Mesendoderm (in vitro differentiated cells): ENCODE measurements at places on chromosomes 2 and 18.
A peak's percentile ranks its signal among the peaks of the same experiment; 100 is the strongest.

- no peaks in the 10 kb centered on the region for H3K4me1 ChIP-seq
- H3K27ac ChIP-seq: peak overlapping the region; percentile 48
- H3K36me3 ChIP-seq: no peaks in the 10 kb centered on the region
- no peaks in the 10 kb centered on the region for H3K27me3 ChIP-seq
Measured at GRCh38 chr2:156466739-156467405, 30.7 kb downstream of the GPD2 start.

DNA sequence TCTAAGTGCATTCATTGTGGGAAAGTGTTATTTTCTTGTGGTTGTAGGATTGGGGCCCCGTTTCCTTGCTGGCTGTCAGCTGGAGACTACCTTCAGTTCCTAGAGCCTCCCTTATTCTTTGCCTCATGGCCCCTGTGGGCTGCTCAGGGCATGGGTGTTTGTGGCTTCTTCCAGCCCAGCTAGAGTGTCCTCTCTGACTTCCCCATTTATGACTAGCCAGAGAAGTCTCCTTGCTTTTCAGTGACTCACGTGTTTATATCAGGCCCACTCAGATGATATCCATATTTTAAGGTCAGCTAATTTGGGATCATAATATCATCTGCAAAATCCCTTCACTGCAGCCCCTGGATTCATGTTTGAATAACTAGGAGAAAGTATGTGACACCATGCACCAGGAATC, 62.8 kb downstream of the DTNA start:
- no peak overlapping the region for H3K4me3 ChIP-seq
- H3K27me3 ChIP-seq: no peaks in the 10 kb centered on the region
- H3K36me3 ChIP-seq: no peaks in the 10 kb centered on the region
- no peaks in the 10 kb centered on the region for H3K4me1 ChIP-seq
- H3K27ac ChIP-seq: no peak overlapping the region

DNA sequence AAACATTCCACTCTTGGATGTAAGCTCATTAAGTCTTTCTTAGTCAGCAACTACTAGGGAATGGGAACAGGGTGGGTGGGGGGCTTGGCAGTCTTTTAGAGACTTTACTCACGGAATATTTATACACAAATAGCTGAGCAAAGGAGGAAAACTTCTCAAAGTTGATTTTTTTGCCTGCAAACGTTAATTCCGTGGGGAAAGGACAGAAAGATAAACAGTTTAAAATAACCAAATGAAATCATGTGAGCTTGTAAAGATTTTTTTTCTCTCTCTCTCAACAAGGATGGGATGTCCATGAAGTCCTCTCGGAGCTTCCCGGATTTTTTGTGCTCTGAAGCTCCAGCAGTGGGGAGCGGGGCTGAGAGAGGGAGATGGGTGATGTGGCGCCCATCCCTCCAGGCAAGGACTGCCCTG, 32.2 kb upstream of the MAT2A start:
- no peaks in the 10 kb centered on the region for H3K27me3 ChIP-seq
- H3K4me3 ChIP-seq: no peak overlapping the region
- H3K4me1 ChIP-seq: no peaks in the 10 kb centered on the region
- H3K36me3 ChIP-seq: no peaks in the 10 kb centered on the region
- no peak for DNase-seq

DNA sequence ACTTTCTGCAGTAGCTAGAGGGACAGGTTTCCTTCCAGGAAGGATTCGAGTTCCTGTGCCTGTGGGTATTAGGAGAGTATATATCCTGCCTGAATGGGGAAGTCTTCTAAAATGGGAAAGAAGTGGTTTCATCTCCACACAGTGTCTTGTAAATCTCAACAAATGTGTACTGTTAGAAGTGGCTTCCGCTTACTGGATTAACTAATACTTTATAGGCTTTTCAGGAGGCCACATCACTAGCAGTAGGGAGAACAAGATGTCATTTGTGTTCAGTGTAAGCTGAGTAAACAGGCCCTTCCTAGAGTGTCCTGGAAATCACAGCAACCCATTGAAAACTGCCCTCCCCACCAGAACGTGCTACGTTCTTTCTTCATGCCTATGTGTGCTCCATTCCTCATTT, 12.5 kb upstream of the POLR1B start:
- H3K27me3 ChIP-seq: no peaks in the 10 kb centered on the region
- DNase-seq: peak; percentile 4
- H3K4me1 ChIP-seq: no peaks in the 10 kb centered on the region
- peaks cover 8% of the 10 kb centered on the region for H3K36me3 ChIP-seq

GRCh38 chr18:38552732-38553321, 987.2 kb upstream of the CELF4 start:
- H3K27me3 ChIP-seq: no peaks in the 10 kb centered on the region
- H3K27ac ChIP-seq: no peak overlapping the region
- DNase-seq: peak; percentile 6
- no peaks in the 10 kb centered on the region for H3K36me3 ChIP-seq
- H3K4me3 ChIP-seq: no peak overlapping the region

- H3K27ac ChIP-seq: no peak overlapping the region
- DNase-seq: no peak
- no peak overlapping the region for H3K4me3 ChIP-seq
Measured at GRCh38 chr2:114006460-114006859, 116.6 kb downstream of the ACTR3 start.

DNA sequence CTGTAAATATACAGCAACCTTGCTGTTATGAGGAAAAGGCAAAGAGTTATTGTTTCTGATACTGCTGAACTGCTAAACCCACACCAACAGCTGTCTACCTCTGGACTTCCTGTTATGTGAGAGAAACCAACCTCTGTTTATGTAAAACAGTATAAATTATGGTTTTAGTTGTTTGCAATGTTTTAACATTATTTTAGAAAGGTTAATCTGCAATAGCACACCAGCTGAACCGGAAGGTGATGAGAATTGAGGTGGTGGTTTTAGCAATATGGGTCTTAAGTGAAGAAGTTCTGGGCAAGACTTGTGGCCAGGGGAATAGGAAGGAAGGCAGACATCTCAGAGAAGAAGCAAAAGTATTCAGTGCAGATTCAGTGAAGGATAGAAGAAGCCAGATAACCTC, 237.8 kb downstream of the PLCL1 start:
- no peaks in the 10 kb centered on the region for H3K27me3 ChIP-seq
- H3K27ac ChIP-seq: no peak overlapping the region
- no peaks in the 10 kb centered on the region for H3K36me3 ChIP-seq
- no peak overlapping the region for H3K4me3 ChIP-seq
- DNase-seq: no peak

GRCh38 chr2:145161656-145162055, 641.7 kb upstream of the ZEB2 start:
- H3K27me3 ChIP-seq: no peaks in the 10 kb centered on the region
- no peak for DNase-seq
- no peak overlapping the region for H3K27ac ChIP-seq
- H3K4me3 ChIP-seq: no peak overlapping the region
- H3K36me3 ChIP-seq: no peaks in the 10 kb centered on the region

- H3K4me1 ChIP-seq: no peaks in the 10 kb centered on the region
- no peaks in the 10 kb centered on the region for H3K27me3 ChIP-seq
- no peaks in the 10 kb centered on the region for H3K36me3 ChIP-seq
- H3K4me3 ChIP-seq: no peak overlapping the region
Measured at GRCh38 chr18:22428672-22429071, 11.0 kb upstream of the CTAGE1 start.

- H3K4me1 ChIP-seq: no peaks in the 10 kb centered on the region
- H3K27ac ChIP-seq: no peak overlapping the region
- DNase-seq: no peak
- no peaks in the 10 kb centered on the region for H3K36me3 ChIP-seq
Measured at GRCh38 chr2:22867973-22868372, 517.0 kb upstream of the KLHL29 start.

- H3K4me1 ChIP-seq: no peaks in the 10 kb centered on the region
- H3K27ac ChIP-seq: no peak overlapping the region
- H3K27me3 ChIP-seq: no peaks in the 10 kb centered on the region
Measured at GRCh38 chr2:3025261-3025660, 352.4 kb downstream of the EIPR1 start.

DNA sequence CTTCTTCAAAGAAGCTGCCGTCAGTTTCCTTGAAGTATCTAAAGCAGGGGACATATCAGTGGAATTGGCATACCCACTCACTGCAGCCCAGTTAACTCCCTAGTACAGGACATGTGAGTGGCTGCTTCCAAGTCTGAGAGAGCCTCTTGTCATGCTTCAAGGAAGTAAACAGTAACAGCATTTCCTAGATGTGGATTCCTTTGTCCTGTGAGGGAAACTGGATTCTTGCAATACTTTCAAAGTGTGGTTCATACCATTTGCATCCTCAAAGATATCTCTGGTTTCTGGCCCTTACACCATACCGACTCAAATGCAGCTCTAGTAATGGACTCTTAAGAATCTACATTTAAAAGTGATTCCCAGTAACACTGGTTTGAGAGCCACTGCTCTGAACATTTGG, 87.2 kb downstream of the ESCO1 start:
- H3K36me3 ChIP-seq: no peaks in the 10 kb centered on the region
- H3K4me3 ChIP-seq: no peak overlapping the region
- no peak overlapping the region for H3K27ac ChIP-seq
- H3K27me3 ChIP-seq: no peaks in the 10 kb centered on the region
- DNase-seq: peak; percentile 11

DNA sequence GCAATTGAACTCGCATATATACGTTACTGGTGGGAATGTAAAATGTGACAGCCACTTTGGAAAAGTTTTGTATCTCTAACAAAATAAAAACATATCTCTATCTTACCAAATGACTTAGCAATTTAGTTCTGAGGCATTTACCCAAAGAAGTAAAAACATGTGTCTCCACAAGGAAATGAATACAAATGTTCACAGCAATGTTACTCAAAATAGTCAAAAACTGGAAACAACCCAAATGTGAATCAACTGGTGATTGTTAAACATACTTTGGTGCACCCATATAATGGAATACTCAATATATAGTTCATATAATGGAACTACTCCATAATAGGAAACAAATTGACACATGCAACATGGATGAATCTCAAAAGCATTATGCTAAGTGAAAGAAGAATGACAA, 70.4 kb upstream of the DNER start:
- no peak for DNase-seq
- H3K4me3 ChIP-seq: no peak overlapping the region
- peaks cover 18% of the 10 kb centered on the region for H3K4me1 ChIP-seq
- H3K27ac ChIP-seq: no peak overlapping the region
- no peaks in the 10 kb centered on the region for H3K27me3 ChIP-seq

GRCh38 chr2:124559236-124559635, 534.1 kb downstream of the CNTNAP5 start:
- no peaks in the 10 kb centered on the region for H3K4me1 ChIP-seq
- H3K36me3 ChIP-seq: no peaks in the 10 kb centered on the region
- DNase-seq: no peak
- no peaks in the 10 kb centered on the region for H3K27me3 ChIP-seq
- H3K27ac ChIP-seq: no peak overlapping the region

DNA sequence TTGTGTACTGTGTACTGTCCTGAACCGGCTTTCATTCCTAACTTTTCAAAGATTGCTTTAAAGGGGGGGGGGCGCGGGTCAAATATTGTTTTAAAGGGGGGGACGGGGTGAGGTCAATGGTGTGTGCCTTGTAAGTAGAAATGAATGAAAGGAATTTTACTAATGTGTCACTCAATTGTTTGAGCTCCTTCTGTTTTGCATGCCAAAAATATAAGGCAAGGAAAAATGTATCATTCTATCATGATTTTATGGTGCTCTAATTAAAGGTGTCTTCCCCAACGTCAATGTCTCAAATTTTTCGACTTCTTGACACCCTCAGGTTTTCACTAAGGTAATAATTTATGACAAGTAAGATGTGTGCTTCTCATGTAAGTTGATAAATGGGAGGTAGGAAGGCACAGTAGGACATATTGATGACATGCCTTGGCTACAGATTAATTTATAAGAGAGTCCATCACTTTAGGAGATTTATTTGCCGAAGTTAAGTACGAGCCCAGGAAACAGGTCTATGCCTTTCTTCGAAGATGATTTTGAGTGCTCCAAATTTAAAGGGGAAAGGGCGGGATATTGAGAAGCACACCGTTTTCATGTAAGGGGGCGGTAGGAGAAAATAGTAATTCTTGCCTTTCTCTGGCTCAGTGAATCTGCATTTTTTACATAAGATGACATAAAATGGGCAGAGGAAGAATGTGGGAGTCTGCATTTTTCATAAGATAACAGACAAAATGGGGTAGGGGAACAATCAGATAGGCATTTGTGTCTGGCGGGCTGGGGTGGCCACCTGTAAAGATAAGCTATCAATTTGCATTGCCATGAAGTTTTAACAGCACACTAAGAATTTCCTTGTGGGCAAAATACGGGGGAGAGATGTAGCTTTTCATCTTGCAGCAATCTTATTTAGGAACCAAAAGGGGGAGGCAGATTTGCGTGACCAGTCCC, 1.2 kb upstream of the TRAPPC8 start:
- H3K4me3 ChIP-seq: peak overlapping the region; percentile 62
- peak; percentile 46 for DNase-seq
- no peaks in the 10 kb centered on the region for H3K4me1 ChIP-seq
- no peaks in the 10 kb centered on the region for H3K36me3 ChIP-seq

- H3K4me3 ChIP-seq: no peak overlapping the region
- no peaks in the 10 kb centered on the region for H3K27me3 ChIP-seq
- no peaks in the 10 kb centered on the region for H3K36me3 ChIP-seq
- no peak for DNase-seq
- no peak overlapping the region for H3K27ac ChIP-seq
- peaks cover 8% of the 10 kb centered on the region for H3K4me1 ChIP-seq
Measured at GRCh38 chr18:23165271-23166068, 30.2 kb downstream of the CABLES1 start.

- H3K36me3 ChIP-seq: no peaks in the 10 kb centered on the region
- peak; percentile 26 for DNase-seq
- peaks cover 3% of the 10 kb centered on the region for H3K4me1 ChIP-seq
- no peak overlapping the region for H3K27ac ChIP-seq
Measured at GRCh38 chr2:55010149-55010591, 40.1 kb downstream of the RTN4 start.

- no peak overlapping the region for H3K27ac ChIP-seq
- H3K27me3 ChIP-seq: no peaks in the 10 kb centered on the region
- H3K4me1 ChIP-seq: no peaks in the 10 kb centered on the region
Measured at GRCh38 chr2:174901075-174901474, 104.1 kb downstream of the CHN1 start.

GRCh38 chr2:197201874-197202273, 108.7 kb downstream of the ANKRD44 start:
- no peak overlapping the region for H3K27ac ChIP-seq
- no peak overlapping the region for H3K4me3 ChIP-seq
- no peaks in the 10 kb centered on the region for H3K27me3 ChIP-seq
- H3K36me3 ChIP-seq: no peaks in the 10 kb centered on the region
- DNase-seq: no peak

- H3K36me3 ChIP-seq: no peaks in the 10 kb centered on the region
- H3K27ac ChIP-seq: no peak overlapping the region
- peak; percentile 46 for DNase-seq
- no peaks in the 10 kb centered on the region for H3K27me3 ChIP-seq
- H3K4me3 ChIP-seq: no peak overlapping the region
- H3K4me1 ChIP-seq: peaks cover 4% of the 10 kb centered on the region
Measured at GRCh38 chr2:181106229-181106628, 125.8 kb downstream of the UBE2E3 start.
